ENCODE measurements at places on chromosomes 4 and X. TPM values are rescaled to one million over a fixed set of nuclear protein-coding genes. Genes with fewer than 3 reads are reported as not detected.

Gene PITX2
- total RNA-seq = not detected

Gene ZNF674
- 2.9 TPM for total RNA-seq

Gene SULT1B1
- 0.33 TPM for total RNA-seq

GRCh38 chrX:17818726-17819125, 42.4 kb downstream of the RAI2 start:
- H3K4me3 ChIP-seq = no peak overlapping the region
- no peaks in the 10 kb centered on the region for H3K27me3 ChIP-seq

DNA sequence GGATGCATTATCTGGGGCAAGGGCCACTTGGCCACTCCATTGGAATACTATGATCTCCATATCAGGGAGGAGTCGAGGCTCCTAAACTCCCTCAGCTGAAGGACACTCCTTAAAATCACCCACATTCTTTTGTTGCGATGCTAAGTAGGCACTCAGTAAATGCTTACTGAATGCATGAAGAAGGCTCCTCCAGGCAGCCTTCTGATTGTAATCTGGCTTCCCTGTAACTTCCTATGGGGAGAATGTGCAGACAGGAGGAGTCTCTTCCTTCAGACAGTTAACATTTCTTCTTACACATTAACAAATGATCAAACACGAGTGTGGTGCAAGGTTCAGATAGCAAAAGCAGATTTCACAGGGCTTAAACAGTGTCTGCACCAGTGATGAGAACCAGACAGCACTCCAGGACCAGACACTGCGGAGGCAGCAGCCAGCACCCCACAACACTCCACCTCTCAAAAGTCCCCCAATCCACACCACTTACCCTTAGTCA, 21.4 kb upstream of the USO1 start:
- no peaks in the 10 kb centered on the region for H3K36me3 ChIP-seq
- no peak overlapping the region for H3K27ac ChIP-seq
- H3K4me3 ChIP-seq = no peak overlapping the region
- H3K4me1 ChIP-seq = no peaks in the 10 kb centered on the region

- no peaks in the 10 kb centered on the region for H3K27me3 ChIP-seq
- H3K36me3 ChIP-seq = no peaks in the 10 kb centered on the region
- no peaks in the 10 kb centered on the region for H3K4me1 ChIP-seq
- H3K27ac ChIP-seq = no peak overlapping the region
These were observed 11.8 kb upstream of the SPON2 start for GRCh38 chr4:1183985-1184773.

Measured in thyroid gland (tissue), 4 donors.